Activated CD4-positive, alpha-beta T cell treated with anti-CD3 and anti-CD28 coated beads, Interleukin-2, amount 50 U/mL, for 4 hours (primary cell): ENCODE measurements at places on chromosomes 2 and 18.

DNA sequence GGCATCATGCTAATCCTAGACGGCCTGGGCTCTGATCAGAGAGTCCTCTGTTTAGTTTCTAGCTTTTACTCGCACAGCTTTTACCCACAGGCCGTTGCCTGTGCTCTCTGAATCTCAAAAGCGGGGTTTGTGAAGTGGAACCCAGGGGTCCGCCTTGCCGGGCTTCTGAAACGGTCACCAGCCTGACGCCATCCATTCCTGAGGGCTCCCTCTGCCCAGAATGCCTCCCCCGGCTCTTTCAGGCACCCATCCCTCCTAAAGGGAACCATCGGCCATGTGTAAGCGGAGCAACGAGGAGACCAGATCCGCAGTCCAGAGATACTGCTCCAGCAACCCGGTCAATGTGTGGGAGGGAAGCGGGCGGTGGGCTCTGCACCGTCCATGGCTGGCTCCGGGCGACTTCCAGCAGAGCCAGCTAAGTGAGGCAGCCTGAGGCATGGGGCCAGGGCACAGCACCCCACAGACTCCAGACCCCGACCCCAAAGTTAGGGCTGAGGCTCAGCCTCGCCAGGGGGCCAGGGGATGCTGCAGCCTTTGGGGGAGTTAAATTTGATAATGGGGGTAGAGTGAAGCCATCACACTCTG is 28.8 kb downstream of the SALL3 start:
- DNase-seq = no peak

GRCh38 chr2:144512891-144513351 is 7.0 kb downstream of the ZEB2 start:
- DNase-seq = no peak

- DNase-seq = no peak
Measured at GRCh38 chr2:96402591-96402990, 67.0 kb downstream of the NCAPH start.

DNA sequence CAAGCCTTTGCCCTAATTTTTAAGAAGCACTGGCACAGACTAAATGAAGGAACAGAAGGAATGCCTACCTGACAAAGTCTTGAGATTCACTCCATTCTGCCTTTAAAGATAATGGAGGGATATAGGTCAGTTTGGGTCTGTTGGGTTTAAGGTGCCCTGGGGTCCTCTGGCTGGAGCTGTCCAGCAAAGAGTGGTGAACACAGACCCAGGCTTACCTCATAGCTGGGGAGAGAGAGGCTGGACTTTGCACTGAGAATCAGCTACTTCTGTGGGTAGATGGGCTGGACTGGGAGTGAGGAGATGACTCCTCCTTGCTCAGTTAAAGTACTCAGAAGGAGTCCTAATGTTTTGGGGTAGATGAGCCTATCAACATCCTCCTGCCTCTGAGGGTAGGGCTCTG is 64.4 kb upstream of the CXCR4 start:
- no peak for DNase-seq

DNA sequence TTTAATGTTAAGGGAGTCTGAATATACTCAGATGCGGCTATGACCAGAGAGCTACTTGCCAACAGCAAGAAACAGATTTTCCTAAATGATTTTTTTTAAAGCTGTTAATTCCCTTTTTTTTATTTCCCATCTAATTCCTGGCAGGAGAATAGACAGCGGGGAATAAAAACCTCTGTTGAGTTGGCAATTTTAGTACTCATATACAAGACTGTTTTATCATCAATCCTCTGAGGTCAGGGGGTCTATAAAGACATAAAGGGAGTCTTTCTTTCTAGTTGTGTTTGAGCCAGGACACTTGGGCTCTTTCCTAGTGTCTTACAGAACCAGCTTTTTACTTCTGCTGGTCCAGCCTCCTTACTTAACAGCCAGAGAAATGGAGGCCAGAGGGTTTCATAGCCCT is 29.4 kb downstream of the MAIP1 start:
- DNase-seq = no peak

GRCh38 chr2:204452464-204453023 is 92.7 kb upstream of the PARD3B start:
- DNase-seq = no peak

GRCh38 chr2:98311771-98312545 is 34.3 kb upstream of the CNGA3 start:
- DNase-seq = no peak

GRCh38 chr2:177383935-177384334 is 8.6 kb upstream of the AGPS start:
- no peak for DNase-seq

GRCh38 chr2:64455545-64455944 is 1.6 kb downstream of the LGALSL start:
- DNase-seq = no peak

DNA sequence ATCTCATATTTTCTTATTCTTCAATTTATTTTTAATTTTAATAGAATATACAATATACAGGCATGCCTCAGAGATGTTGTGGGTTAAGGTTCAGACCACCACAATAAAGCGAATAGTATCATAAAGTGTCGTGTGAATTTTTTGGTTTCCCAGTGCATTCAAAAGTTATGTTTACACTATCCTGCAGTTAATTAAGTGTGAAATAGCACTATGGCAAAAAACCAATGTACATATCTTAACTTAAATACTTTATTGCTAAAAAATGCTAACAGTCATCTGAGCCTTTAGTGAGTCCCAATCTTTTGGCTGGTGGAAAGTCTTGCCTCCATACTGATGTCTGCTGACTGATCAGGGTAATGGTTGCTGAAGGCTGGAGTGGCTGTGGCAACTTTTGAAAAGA is 637.6 kb downstream of the TDRD15 start:
- no peak for DNase-seq

DNA sequence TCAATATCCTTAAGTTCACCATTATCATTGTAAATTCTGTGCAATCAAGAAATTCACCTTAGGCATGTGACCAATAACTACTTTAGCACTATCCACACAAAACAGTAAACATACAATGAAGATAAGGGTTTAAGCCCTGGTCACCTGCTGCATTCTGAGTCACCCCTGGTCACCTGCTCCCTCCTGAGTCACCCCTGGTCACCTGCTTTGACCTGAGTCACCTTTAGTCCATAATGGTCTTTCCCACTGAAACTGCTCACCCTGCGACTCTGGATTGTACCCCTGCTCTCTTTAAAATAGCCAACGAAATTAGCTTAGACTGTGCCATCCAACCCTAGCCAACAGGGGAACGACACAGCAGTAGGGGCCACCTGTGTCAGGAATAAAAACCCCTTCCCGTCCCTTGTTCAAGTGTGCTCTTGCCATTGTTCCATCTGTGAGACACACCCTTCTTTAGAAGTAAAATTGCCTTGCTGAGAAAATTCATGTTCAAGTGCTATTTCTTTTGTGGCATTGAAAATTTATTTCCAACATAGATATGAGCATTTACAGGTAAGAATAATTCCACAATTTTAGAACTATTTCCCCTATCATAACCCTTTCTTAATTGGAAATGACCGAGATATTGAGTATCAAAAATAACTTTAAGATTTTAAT is 902.8 kb downstream of the DSC3 start:
- no peak for DNase-seq

DNA sequence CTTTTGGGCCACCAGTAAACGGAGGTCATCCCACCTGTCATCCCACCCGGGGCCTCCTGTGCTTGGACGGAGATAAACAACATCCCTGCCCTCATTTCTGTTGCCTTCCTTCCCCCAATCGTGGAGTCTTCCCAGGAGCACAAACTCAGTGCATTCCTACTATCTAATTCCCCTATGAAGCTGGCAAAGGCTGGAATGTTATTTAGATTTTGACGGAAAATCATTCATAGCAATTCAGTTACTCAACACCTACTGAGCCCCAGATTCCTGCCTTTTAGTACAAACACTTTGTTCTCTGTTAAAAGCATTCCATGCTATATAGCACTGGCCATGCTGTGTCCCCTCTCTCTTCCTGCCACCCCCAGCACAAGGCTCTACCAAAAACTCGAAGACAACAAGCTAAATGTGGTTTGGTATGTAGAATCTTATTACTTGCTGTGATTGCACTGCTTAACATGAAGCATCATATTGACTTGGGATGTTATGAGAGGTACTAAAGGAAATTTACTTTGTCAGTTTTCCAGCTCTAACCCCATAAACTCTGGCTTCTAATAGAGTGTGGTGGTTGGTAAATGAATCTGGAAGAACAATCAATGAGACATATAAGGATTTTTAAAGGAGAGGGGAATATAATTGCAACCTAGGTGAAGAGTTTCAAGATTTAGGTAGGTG is 32.3 kb upstream of the IMPA2 start:
- DNase-seq = no peak

- DNase-seq = no peak
Measured at GRCh38 chr2:219886615-219887014, 259.2 kb downstream of the SLC4A3 start.

DNA sequence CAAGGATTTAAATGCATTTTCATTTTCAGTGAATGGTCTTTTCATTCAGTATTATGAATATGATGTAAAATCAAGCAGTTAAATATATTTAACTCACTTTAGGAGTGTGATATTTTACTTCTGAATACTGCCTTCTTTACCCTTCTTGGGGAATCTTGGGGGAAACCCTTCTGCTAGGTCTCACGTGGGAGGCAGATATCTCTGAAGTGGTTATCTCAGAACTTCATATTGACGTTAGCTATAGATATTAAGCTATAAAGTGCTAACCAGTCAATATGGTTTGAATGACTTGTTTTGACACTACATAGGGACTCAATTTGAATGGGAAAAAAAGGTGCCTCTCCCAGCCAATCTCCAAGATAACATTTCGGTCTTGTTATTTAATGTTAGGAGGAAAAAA is 9.8 kb downstream of the REL start:
- DNase-seq = no peak

- DNase-seq = peak; percentile 24
Measured at GRCh38 chr2:69628325-69629021, 15.1 kb downstream of the AAK1 start.

DNA sequence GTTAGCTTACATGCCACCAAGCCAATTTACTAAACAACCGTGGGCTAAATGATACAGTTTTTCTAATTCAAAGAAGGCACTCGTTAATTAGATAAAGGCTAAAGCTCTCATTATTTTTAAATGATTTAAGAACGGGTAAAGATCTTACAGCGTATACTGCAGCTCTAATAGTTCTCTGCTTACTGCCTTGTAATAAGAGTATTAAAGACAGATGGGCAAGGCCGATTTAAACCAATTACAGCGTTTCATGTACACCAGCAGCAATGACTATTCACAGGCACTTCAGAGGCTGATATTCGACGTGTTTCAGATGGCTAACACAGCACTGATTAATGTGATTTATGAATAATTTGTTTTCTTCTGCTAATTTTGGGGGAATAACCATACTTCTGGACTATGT is 259.3 kb downstream of the ZNF407 start:
- DNase-seq = no peak

- DNase-seq = no peak
Measured at GRCh38 chr18:2188258-2188657, 383.0 kb downstream of the METTL4 start.

DNA sequence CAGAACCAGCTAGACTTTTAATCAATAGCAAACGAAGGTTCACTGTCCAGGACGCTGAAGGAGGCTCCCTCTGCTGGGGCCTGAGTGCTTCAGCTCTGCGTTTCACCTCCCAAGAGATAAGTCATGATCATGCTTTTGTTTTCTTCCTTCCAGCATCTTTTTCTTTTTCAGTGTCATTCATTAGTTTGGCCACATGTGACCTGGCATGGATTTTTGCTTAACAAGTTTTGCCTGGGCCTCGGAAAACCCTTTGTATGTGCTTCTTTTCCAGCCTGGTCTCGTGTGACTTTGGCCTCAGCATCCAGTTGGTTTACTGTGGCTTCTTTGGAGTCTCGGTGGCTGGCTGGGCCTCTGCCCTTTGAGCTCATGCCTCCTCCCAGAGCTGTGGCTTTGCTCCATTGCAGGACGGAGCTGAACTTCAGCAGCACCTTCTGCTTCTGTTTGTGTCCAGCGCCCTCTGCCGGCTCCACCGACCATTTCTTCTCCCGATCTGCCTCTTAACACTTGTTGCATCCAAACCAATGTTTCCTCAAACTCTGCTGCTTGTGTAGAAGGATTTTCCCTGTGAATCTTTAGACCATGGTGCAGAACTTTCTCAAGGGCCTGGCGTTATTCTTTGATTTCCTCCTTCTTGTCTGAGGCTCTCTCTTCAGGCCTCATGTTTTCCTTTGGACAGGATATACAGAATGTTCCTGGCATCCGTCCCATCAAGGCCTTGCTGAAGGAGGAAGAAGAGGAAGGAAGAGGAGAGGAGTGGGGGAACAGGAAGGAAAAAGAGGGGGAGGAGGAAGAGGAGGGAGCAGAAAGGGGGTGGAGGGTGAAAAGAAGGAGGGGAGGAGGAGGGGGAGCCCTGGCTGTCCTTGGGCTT is 23.6 kb upstream of the HES6 start:
- peak; percentile 70 for DNase-seq

DNA sequence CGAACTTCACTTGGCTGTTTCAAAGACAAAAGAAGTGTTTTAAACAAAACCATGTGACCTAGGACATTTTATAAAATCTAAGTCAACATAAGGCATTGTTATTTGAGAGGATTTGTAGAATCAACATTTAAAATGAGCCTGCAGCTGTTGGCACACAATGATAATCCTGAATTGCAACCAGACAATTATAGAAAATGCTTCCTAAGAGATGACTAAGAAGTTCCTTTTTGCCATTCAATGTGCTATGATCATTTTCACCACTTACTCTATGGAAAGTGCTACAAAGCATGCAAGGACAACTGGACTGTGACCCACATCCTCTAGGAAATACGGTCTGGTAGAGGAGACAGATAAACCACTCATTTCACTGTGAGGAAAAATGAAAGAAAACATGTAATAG is 246.4 kb downstream of the CDH20 start:
- DNase-seq = no peak

DNA sequence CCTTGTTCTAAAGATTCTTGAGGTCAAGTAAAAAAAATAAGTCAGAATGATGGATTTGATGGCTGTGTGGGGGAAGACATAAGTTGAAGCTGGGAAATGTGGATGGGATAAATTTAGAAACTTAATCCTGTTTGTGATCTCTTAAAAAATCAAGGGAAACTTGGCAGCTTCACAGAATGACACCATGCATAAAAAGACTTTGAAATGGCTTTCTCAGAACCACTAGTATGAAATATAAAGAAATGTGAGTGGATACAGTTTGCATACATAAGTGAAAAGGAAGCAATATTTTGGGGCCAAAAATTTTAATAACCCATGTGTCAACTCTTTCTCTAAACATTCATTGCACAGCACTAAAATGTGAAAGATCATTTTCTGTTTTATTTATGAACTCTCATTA is 21.7 kb downstream of the CDH19 start:
- DNase-seq = no peak

- no peak for DNase-seq
Measured at GRCh38 chr2:239776436-239777005, 248.6 kb downstream of the NDUFA10 start.

GRCh38 chr2:86295066-86295465 is 42.4 kb downstream of the REEP1 start:
- no peak for DNase-seq

- DNase-seq = no peak
Measured at GRCh38 chr2:98541489-98541888, 66.8 kb downstream of the COA5 start.

DNA sequence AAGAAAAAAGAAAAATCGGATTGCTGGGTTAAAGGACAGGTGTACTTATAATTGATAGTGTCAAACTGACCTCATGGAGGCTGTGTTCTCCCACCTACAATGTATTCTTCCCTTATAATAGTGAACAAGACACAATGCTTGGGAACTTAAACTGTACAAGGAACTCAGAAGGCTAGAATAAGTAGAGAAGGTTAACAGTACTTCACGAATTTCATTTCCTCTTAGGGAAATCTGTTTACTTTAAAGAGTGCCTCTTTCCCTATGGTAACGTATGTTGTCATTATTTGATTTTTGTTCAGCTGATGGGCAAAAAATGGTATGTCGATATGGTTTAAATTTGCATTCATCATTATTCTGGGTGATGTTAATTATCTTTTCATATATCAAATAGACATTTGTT is 9.2 kb upstream of the HK2 start:
- DNase-seq = no peak
